ENCODE measurements at places on chromosomes 4 and X.

GRCh38 chrX:70336767-70337166 is 46.9 kb downstream of the KIF4A start:
- no peak for DNase-seq

DNA sequence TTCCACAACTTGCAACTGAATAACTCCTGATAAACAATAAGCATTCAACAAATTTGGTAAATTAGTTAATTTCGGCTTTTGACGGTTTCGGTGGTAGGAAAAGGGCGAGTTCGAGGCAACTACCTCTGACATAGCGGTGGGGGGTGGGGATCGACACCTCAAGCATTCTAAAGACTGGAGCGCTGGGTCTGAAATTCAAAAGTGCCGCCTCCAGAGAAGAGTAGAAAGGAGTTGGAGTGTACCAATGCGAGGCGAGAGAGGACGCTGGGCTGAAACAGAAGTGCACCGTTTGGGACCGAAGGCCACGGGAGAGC is 725 bp downstream of the SMC1A start:
- no peak for DNase-seq

GRCh38 chrX:75989806-75990590 is 182.9 kb upstream of the PBDC1 start:
- no peak for DNase-seq

DNA sequence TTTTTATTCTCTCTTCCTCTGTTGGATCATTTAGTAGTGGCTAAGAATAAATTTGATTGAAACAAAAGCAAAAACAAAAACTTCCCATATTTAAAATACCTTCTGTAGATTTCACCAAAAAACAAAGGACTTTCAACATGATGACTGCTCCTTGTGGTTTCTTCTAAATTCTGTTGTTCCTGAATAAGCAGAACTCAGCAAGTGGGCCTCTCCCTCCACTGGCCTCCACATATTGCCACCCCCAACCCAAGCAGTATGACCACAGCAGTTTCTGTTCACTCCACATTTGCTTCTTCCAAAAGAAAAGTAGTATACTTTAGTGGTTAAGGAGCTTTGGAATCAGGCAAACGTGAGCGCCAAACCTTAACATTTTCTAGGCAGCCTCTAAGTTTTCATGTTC is 114.7 kb downstream of the COX18 start:
- no peak for DNase-seq

DNA sequence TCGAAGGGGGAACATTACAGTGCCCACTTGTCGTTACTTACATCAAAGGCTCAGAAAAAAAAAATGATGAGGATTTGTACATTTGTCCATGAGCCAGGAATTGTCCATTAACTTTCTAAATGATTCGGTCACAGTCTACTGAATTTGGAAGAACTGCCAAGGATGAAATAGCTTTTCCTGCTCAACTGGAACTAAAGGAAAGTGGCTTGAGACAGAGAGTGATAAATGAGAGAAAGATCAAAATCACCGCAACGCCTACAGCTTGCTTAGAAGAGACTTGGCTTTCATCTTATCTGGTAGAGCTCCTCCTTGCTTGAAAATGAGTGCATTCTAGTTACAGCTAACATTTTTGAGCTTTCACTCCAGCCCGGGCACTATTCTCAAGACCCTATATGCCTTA is 55.5 kb upstream of the ADGRG2 start:
- no peak for DNase-seq

GRCh38 chrX:130418066-130418465 is 16.3 kb downstream of the RBMX2 start:
- no peak for DNase-seq
